ENCODE measurements at places on chromosomes 11 and 22.

GRCh38 chr11:63608353-63609345 lies 5.6 kb downstream of the PLAAT3 start:
- no peak for DNase-seq

DNA sequence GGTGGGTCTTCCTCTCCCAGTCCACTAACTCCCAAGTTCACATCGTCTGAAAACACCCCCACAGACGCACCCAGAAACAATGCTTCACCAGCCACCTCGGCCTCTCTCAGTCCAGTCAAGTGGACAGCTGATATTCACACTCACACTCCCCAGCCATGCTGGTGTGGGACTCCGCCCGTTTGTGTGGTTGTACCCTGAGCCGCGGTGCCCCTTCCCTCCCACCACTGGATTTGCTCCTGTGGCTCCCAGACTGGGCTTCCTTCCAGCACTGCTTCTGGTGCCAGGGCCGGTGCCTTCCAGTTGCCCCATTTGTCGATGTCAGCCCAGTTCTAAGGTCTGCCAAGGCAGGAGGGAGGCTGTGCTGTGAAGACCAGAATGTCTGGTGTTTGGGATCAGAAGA lies 37.9 kb upstream of the PLET1 start:
- DNase-seq: no peak

DNA sequence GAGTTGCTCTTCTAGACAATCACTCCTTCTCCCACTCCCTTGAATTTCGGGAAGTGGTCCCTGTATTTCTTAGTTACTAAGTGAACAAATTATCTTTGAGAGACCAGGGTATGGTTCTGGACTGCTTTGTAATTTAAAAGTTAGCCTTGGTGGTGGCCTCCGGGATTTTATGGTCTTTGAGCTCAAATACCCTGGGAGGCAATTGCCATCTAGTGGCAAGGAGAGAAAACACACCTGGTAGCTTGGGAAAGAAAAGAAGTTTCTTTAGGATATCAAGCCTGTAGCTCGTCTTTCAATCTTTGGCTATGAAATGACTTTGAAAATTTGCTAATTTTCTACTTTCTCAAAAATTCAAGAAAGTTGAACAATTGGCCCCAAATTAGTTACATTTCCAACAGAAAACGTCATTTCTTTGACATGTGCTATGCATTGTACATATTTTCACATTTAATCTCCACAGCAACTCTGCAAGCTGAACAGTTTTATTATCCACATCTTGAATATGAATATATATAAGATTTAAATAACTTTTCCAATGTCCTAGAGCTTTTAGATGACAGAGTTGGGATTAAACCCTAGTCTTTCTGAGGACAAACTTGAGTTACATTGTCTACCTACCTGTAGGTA lies 39.1 kb downstream of the MMP27 start:
- no peak for DNase-seq

DNA sequence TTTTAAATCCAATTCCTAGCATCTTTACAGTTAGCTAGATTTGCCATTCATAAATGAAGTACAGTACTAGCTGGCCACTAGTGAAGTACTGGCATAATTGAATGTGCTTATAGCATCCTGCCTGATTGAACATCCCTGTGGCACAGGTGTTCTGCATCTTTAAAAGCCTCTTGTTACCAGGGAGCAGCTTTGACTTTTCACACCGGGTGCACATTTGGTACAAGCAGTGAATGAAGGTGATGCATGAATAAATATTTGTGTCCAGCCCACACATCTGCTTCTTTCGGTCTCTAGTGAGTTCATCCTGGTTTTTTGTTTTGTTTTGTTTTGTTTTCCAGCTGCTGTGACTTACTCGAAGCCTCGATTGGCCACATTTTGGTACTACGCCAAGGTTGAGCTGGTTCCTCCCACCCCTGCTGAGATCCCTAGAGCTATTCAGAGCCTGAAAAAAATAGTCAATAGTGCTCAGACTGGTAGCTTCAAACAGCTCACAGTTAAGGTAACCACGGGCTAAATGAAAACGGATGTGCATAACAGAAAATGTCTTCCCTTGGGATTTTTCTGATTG lies 5.3 kb downstream of the ATP5MG start:
- DNase-seq: no peak

DNA sequence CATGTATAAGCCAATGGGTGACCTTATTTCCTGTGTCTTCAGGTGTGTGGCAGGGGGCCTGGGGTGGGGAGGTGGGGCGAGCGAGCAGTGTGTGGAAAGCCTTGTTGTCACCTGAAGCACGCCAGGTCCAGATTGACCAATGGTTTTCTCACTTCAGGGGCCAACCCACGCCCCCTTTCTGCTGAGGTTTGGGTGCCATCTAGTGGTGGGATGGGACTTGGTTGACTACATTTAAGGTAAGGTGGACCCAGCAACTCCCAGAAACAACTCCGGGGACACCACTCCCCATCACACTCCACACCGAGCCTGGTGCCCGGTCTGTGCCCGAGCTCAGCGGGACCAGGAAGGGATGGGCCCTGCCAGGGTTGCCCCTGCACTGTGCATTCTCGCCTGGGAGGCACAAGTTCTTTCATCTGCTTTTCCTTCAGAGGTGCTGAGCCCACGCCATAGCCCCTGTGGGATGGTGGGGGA lies 40.0 kb downstream of the TPCN2 start:
- peak; percentile 26 for DNase-seq

GRCh38 chr11:102046841-102047240 lies 396 bp upstream of the CFAP300 start:
- no peak for DNase-seq

GRCh38 chr22:43126501-43127165 lies 16.1 kb downstream of the BIK start:
- no peak for DNase-seq

DNA sequence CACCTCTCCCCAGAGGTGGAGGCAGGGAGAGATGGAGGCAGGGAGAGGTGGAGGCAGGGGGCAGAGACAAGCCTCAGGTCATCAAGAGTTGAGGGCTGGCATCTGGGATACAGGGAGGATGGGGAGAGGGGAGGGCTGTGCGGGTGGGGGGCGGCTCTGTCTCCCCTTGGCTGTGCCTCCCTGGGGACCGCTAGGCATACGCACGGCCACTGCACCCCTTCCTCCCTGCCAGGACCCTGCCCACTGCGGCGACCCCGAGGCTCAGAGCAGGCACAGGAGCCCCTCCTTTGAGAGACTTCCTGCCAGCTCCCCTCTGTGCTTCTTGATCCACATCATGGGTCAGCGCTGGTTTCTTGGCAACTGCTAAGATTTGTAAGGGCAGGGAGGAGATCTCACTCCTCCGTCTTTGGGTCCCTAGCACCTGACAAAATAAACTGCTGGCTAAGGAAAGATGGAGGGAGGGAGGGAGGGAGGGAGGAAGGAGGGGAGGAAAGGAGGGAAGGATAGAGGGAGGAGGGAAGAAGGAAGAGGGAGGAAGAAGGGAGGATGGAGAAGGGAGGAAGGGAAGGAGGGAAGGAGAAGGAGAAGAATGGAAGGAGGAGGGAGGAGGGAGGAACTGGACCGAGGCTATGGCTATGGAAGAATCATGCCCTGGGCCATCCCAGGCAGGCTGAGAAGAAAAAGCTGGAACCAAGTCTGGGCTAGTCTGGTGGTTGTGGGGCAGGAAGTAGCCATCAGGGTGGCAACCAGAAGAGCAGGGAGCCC lies 18.5 kb downstream of the PRR33 start:
- DNase-seq: no peak

GRCh38 chr22:34973016-34973415 lies 92.9 kb upstream of the ISX start:
- DNase-seq: no peak

DNA sequence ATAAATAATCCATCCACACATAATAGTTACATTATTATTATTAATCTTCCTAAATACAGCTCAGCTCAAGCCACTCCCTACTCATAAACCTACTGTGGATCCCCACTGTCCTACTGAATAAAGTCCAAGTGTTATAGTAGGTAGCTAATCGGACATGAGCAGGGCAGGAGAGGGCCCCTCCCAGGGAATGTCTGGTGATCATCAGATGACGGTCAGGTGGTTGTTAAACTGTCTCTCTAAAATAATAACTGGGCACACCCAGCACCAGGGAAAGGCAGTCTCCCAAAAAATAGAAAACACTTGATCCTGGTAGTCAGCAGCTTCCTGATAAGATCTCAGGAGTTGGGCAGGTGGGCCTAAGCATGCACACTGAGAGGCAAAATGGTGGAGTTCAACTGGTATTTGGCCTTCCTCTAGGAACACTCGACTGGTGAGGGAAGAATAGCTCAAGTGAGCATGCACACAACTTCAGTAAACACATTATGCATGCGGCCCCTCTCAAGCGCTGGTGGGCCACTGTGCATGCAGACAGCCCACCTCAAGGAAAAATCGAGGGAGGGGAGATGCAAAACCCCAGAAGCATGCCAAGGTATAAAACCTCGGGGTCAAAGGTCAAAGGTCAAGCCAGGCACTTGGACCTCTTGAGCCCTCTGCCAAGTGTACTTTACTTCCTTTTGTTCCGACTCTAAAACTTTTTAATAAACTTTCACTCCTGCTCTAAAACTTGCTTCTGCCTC lies 65.0 kb downstream of the LRRC32 start:
- no peak for DNase-seq

DNA sequence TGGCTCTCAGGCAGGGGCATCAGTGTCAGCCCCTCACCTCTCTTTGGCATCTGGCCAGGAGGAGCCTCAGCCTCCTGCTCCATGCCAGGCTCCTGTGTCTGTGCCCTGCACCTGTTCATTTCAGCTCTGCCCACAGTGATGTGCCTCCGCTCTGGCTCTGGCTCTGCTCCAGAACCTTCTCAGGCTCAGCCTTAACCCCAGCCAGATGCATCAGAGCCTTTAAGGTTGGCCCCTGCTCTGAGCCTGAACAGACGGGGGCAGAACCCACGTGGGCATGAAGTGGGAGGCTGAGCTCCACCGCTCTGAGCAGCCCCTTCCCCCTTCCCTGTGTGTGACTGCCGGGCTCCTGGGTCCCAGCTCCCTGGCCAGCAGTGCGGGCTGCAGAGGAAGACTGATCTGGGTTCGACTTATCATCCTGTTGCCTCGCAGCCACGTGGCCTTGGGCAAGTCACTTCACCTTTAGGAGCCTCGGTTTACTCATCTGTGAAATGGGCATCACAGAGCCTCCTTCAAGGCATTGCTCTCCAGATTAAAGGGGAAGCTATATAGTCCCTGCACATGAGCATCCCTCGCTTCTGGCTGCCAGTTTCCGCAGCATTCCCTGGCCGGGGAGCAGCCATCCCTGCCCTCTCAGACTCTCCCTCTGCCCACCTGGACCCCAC lies 44.7 kb upstream of the RTL6 start:
- DNase-seq: no peak

DNA sequence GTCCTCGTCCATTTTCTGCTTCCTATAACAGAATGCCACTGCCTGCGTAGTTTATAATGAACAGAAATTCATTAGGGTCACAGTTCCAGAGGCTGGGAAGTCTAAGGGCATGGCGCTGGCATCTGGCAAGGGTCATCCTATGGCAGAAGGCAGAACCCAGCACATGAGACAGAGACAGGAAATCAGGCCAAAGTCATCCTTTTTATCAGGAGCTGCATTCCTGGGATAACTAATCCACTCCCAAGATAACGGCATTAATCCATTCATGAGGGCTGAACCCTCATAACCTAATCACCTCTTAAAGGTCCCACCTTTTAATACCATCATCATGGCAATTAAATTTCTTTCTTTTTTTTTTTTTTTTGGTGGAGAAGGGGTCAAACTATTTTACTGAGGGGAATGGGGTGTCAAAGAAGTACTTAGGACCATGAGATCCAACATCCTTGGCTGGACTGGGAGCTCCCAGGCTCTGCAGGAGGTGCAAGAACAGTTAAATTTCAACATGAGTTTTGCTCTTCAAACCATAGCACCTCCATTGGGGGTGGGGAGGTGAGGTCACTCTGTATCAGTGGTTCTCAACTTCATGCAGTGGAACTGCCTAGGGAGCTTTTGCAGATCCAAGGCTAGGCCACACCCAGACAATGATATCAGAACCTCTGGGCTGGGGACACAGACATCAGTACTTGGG lies 4.4 kb downstream of the TMEM109 start:
- DNase-seq: no peak

DNA sequence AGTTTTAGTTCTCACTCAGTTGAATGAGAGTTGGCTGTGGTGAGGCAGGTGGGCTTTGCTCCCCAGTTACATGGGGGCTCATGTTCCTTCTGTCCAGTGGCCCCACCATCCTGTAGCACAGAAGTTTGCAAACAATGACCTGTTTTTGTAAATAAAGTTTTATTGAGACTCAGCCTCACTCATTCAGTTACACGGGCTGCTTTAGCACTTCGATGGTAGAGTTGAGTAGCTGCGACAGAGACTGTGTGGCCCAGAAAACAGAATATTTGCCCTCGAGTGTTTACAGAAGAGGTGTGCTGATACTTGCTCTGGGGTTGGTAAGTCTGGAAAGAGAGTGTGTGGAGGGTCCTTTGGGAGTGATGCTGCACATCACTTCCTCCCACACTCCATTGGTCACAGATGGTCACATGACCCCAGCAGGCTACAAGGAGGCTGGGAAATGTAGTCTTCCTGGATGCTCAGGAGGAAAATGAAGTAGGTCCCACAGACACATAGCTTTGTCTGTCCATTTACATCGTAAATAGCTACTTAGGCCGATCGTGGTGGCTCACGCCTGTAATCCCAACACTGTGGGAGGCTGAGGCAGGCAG lies 34.6 kb downstream of the IFT27 start:
- no peak for DNase-seq

DNA sequence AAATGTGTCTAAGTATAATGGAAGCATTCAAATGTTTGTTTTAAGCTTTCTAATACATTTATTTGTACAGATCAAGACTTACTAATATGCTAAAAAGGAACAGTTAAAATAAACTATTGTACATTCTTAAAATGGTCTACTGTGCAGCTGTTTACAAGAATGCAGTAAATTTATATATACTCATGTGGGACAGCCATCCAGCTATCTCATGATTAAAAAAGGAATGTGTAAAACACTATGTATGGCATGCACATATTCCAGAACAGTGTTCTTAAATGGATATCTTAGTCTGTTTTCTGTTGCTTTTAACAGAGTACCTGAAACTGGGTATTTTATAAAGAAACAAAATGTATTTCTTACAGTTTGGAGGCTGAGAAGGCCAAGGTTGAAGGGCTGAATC lies 30.2 kb upstream of the CSTF3 start:
- no peak for DNase-seq

DNA sequence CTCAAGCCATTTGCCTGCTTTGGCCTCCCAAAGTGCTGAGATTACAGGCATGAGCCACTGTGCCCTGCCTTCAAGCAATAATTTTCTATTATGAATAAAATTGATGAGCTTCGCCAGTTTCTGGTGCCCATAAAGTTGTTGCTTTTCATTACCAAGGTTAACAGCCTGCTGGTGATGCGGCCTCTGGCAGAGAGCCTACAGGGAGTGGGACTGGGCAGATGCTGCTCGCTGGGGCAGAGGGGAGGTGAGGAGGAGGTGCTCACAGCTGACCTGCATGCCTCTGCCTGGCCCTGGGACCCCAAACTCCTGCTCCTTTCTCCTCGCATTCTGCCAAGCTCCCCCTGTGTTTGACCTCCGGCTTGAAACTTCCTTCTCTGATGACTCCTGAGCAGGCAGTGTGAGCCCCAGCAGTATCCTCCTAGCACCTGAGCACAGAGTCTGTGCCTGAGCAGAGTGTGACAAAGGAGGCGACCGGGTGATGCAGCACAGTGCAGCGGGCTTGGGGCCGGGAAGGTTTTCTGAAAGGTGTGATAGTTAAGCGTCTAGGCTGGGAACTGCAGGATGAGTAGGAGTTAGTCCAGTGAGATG lies 56.1 kb upstream of the B3GAT1 start:
- no peak for DNase-seq

GRCh38 chr22:49448526-49448925 lies 379.1 kb downstream of the BRD1 start:
- no peak for DNase-seq

All from skeletal muscle cell (primary cell).